ENCODE measurements at places on chromosomes 2 and 18. TPM values are rescaled to one million over a fixed set of nuclear protein-coding genes. Genes with fewer than 3 reads are reported as not detected.

PRADC1 gene
- total RNA-seq = 26.4 TPM

B4GALT6 gene
- 1.7 TPM for total RNA-seq

GCC2 gene
- total RNA-seq = 13.2 TPM

CTAGE1 gene
- not detected for total RNA-seq

PLEK gene
- total RNA-seq = not detected

AKAIN1 gene
- total RNA-seq = not detected

ASNSD1 gene
- total RNA-seq = 45.5 TPM

SH3RF3 gene
- 21.8 TPM for total RNA-seq
